Vagina (tissue), 2 donors: ENCODE measurements at places on chromosomes 16 and 17.

DNA sequence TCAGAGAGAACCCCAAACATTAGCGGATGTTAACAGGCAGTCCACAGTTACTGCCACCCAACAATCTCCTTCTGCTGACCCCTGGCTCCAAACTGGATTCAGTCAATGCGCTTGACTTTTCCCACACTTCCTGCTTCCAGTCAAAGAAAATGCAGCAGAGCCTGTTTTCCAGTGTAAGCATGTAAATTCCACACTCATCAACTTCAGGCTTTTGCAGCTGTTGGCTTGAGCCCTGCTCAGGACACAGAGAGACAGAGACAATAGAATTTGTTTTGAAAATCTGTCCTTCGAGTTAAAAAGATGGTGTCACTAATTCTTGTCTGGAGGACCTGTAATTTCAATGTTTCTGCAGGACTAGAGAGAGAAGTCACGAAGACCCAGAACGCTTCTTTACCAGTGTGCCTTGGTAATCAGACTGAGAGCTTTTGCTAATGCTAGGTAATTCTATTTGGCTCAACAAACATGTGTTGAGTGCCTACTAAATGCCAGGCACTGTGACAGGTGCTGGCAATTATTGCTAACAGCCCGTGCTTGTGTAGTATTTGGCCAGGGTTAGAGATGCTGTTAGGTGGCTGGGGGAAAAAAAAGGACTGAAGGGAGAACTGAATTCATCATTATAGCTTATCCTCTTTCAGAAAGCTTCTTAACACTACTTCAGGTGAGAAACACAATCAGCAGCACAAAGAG is 32.5 kb downstream of the HOXB1 start:
- no peak for DNase-seq

GRCh38 chr16:56109994-56110393 is 81.3 kb upstream of the GNAO1 start:
- no peak for DNase-seq

GRCh38 chr17:68248199-68248825 is 469 bp downstream of the AMZ2 start:
- no peak for DNase-seq

DNA sequence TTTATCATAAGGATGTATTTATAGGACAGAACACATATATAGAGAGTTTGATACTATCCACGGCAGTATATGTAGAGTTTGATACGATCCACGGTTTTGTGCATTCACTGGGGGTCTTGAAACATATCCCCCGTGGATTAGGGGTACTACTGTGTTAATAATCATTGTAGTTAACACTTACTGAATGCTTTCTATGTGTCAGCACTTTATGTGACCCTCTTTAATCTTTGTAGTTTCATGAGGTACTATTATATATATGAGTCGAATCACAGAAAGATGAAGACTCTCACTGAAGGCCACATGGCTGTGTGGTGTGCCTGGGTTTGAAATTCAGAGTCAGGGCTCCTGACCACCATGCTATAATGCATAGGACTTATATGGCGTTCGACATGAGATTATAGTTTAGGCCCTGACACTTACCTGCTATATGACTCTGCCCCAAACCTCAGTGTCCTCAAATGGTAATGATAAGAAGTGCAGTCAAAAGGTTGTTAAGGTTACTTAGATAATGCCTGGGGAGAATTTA is 4.3 kb upstream of the HEATR6 start:
- no peak for DNase-seq

- no peak for DNase-seq
Measured at GRCh38 chr16:7646821-7647500, 314.3 kb downstream of the RBFOX1 start.

DNA sequence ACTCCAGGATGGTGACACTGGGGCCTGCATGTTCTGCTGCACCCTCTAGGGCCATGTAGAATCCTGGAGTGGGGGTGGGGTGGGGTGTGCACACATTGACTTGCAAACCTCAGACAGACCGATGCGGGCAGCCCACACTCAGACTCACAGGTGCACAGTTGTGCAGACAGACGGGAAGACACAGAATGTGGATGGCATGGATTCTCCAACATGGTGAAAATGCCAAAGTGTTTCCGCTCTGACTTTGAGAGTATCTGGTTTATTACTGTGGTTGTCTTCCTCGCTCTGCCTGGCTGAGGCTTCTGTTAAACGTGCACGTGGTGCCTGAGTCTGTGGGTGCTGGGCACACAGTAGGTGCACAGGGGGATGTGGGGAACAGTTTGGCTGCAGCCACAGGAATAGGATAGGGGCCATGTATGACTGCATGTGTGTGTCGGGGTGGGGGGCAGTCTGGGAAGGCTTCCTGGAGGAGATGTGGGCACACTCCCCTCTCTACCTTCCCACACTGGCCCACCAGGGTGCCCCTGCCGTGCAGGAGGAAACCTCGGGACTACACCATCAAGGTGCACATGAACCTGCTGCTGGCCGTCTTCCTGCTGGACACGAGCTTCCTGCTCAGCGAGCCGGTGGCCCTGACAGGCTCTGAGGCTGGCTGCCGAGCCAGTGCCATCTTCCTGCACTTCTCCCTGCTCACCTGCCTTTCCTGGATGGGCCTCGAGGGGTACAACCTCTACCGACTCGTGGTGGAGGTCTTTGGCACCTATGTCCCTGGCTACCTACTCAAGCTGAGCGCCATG is 9.0 kb upstream of the ADGRG3 start:
- DNase-seq = no peak

GRCh38 chr17:51133365-51133764 is 12.7 kb upstream of the SPAG9 start:
- no peak for DNase-seq

GRCh38 chr16:82150549-82150948 is 19.5 kb downstream of the MPHOSPH6 start:
- DNase-seq = no peak
